ENCODE measurements at places on chromosomes 1 and 21.

- no peak for DNase-seq
Measured at GRCh38 chr1:94383966-94384408, 34.2 kb upstream of the ABCD3 start.

DNA sequence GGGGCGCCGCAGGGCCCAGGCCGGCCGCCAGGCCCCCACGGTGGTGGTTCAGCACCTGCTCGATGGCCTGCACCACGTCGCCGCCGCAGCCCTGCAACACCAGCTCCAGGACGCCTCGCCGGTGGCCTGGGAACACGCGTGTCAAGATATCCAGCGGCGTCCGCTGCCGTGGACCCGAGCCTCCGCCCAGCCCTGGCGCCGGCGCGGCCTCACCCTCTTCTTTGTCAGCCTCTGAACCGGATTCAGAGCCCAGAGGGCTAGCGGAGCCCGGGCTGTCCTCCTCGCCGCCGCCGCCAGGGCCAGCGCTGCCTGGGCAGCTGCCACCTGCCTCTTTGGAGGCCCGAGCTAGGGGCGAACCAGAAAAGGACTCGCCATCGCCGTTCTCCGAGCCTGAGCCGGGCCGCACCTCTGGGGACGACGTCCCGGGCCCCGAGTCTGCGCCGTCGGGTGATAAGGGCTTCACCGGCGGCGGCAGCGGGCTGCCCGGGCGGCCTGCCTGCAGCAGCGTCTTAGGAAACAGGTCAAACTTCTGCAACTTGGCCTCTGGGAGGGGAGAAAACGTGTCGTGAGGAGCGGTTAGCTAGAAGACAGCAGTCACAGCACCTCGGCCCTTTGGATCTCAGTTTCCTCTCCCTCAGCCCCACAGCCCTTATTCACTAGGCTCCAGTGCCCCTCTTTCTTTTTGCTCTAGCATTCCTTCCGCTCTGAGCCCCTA, 3.9 kb downstream of the DMRTA2 start:
- no peak for DNase-seq

GRCh38 chr21:42781971-42782722, 97.2 kb downstream of the WDR4 start:
- no peak for DNase-seq

DNA sequence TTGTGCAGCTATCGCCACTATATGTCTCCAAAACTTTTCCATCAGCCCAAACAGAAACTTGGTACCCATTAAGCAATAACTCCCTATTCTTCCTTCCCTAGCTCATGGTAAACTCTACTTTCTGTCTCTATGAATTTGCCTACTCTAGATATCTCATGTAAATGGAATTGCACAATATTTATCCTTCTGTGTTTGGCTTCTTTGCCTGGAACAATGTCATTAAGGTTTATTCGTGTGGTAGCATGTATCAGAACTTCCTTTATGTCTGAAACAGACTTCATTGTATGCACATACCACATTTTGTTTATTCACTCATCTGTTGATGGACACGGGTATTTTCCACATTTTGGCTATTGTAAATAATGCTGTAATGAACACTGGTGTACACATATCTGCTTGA, 40.7 kb upstream of the CD34 start:
- DNase-seq, result no peak

DNA sequence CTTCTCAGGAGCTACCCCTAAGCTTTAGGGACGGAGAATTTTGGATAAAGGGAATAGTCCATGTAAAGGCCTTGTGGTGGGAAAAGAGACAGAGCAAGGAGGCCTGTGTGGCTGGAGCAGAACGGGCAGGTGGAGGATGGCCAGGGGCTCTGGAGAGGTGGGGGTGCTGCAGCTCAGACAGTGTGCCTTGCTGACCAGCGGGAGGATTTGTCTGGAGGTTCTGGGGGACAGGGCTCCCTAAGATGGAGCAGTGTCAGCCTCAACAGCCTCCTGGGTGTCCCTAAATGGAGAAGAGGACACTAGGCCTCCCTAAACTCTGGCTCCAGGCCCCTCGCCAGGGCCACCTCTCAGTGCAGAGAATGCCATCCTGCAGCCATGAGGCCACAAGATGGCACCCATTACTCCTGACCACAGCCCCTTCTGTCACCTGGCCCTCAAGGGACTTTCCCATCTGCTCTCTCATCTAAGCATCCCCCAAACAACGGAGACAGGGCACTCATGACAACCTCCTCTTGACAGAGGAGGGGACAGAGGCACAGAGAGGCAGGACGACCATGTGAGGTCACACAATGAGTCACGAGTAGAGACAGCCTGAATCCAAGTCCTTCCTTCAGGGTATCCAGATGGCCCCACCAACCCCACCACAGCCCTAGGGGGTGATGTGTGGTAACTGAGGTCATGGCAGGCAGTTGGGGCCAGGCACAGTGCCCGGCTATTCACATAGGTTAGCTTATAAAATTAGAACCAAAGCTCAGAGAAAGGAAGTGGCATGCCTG, 94.7 kb downstream of the DMRTB1 start:
- peak; percentile 18 for DNase-seq

GRCh38 chr21:42580793-42581321, 67.2 kb downstream of the SLC37A1 start:
- DNase-seq, result no peak

DNA sequence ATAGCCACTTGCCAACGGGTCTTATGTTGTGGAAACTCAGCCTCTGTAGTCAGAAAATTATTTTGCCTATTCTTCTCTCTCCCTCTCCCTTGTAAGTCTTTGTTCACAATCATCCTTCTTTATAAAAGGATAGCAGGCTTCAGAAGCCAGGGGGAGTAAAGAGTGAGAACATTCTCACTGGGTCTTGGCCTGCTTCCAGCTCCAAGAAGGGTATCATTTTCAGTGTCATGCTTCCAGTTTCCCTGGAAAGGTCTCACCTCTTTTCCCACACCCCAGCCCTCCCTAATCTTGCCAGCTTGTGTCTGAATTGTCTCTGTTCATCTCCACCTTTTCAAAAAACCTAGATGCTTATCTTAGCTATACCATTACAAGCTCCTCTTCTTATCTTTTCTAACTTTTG, 346.2 kb upstream of the LRRC7 start:
- DNase-seq, result no peak

DNA sequence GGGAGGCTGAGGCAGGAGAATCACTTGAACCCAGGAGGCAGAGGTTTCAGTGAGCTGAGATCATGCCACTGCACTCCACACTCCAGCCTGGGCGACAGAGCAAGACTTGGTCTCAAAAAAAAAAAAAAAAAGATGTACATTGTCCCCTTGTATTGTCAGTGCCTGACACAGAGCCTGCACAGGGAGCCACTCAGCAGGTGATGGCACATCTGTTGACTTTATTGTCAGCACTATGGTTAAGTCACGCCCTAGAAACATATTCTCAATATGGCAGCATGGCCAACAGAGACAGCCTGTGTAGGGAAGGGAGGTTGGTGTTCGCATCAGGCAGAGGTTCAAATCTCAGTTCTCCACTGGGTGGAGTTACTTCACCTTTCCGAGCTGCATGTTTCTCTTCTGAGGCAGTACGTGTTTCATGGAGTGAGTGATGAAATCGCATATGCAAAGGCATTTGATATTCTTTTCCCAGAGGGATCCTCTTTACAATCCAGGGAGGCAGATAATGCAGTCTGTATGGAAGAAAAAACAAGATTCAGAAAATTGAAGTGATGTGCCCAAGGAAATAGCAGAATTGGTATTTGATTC, 20.6 kb downstream of the LAMC2 start:
- DNase-seq, result no peak

- DNase-seq, result no peak
Measured at GRCh38 chr1:205376739-205377138, 20.0 kb upstream of the KLHDC8A start.

DNA sequence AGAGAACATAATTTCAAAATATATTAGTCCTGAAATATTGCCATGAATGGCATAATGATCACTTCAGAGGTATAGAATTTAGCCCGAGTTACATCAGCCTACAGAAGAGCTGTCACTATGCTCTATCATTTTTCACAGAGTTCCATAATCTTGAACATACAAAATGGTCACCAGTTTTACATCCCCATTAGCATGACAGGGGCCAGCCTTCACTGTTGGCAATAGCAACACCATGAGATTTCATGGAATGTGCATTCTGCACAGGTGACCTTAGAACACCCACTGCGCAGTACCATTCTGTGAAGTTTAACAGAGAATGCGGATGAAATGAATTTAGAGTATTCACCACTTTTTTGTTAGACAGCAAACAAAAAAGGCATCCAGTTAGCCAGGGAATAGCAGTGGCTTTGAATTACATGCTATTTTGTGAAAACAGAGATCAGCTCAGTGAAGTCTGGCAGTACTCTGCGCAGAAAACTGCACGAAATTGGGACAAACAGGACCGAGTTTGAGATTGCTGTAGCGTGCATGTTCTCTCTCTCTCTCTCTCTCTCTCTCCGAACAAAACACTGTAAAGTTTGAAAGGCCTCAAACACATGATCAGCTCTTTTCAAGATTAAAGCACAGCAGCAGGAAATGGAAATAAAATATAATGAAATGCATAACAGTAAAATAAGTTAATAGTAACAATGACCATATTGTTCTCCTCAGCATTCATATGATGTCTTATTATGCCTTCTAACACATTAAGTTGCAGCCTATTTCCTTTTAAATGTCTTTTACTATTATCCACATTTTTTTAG, 349.3 kb downstream of the USH2A start:
- no peak for DNase-seq

GRCh38 chr1:77175230-77175844, 43.9 kb downstream of the PIGK start:
- DNase-seq, result no peak

Data from stimulated activated CD8-positive, alpha-beta memory T cell treated with anti-CD3 and anti-CD28 coated beads, Interleukin-15, amount 100 ng/mL, for 48 hours (primary cell).